ENCODE measurements at places on chromosomes 3 and 15.

GRCh38 chr3:9079676-9080075, 116.4 kb upstream of the RAD18 start:
- no peak for DNase-seq

GRCh38 chr15:47987908-47988532, 132.8 kb upstream of the SLC24A5 start:
- no peak for DNase-seq

- DNase-seq: no peak
Observed at GRCh38 chr3:140128217-140128616, 193.2 kb downstream of the CLSTN2 start.

GRCh38 chr15:72182673-72183072, 14.9 kb downstream of the GRAMD2A start:
- no peak for DNase-seq

GRCh38 chr3:164024786-164025185, 1053.5 kb downstream of the SI start:
- DNase-seq: no peak

DNA sequence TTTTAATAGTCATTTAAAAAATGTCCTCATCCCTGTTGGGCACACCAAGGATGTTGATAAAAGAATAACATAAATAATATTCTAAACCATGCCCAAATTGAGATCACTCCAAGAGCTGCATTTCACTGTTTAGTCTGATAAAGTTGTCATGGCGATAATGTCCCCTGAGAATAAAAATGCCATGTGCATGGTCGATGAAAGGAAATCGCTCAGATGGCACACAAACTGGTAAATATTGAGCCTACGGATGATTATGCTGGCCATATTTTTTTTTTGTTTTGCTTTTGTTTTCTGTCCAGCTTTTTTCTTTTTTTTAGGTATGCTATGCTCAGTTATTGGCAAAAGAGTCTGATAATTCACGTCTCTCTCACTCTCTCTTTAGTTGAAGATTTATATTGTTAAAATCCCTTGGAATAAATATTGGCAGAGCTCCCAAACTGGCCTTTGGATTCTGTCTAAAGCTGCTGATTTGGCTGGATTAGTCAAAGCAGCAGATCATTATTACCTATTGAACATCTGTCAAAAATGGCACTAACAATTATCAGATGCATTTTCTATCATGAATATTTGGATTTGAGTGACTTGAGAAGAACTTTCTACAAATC, 643.8 kb downstream of the SQOR start:
- no peak for DNase-seq

DNA sequence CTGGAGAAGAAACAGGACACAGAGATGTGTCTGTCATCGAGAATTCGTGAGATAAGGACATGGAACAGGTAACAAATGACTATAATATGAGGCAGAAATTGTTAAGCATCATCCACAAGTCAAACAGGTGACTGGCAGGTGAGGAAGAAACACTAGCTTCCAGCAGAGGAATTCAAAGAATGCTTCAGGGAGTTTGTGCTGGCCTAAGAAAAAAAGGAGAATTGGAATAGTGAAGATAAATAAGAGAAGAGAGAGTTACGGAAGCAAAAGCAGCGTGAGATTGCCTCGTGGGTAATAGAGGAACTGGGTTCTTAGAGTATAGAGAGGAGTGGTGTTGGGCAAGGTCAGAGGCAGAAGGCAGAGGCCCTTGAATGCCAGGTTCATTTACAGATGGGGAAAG, 22.9 kb upstream of the FGF12 start:
- DNase-seq: no peak

GRCh38 chr3:119990888-119991287, 103.4 kb downstream of the GSK3B start:
- DNase-seq: no peak

- DNase-seq: no peak
Observed at GRCh38 chr3:186110975-186111974, 2.4 kb upstream of the ETV5 start.

DNA sequence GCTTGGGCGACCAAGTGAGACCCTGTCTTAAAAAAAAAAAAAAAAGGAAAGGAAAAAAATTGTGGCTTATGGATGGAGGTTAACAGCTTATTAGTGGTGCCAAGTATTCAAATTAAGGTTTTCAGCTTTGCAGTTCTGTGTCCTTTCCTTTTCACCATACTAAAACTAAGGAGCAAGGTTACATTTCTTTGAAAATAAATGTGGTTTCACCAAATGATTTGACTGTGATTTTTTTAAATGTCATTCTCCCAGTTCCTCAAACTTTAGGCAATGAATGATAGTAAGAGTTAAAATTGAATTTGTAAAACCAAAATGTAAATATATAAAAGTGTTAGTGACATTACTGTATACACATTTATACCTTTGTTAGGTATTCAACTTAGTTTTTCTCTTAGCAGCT, 9.6 kb downstream of the CHRNA5 start:
- DNase-seq: no peak

GRCh38 chr3:191378142-191378812, 48.0 kb upstream of the UTS2B start:
- no peak for DNase-seq

DNA sequence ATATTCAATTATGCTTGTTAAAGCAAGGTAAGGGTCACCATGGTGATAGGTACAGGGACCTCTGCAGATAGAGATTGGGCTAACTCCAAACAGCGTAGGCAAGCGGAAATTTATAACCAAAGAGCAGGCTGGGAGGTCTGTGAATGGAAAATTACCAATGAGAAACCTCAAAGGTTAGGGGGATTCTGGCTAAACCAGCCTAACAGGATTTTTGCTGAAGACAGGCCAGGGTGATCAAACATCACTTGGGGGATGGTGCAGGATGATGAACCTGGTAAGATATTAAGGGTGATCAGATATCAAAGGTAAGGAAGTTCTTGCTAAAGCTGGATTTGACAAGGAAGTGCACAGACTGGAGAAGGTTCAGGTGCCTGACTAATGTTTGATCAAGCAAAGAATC, 35.3 kb upstream of the SNRPN start:
- DNase-seq: no peak

- DNase-seq: no peak
Observed at GRCh38 chr3:195253923-195254432, 17.0 kb downstream of the XXYLT1 start.

DNA sequence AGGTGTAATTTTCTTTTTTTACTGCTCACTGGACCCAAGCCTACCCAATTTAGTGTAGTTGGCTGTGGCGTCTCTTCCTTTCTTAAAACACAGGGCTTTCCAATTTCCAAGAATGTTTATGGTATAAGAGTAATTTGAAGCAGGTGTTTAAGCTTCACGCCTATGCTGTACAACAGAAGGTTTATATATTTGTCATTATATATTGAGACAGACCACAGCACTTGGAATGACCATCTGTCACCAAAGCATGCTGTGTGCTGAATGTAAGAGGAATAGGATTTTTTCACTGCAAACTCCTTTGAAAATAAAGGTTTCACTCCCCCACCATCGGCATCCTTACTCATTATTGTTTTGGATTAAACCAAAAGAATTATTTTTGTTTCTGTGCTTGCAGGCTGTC, 325.7 kb downstream of the OTOL1 start:
- DNase-seq: no peak

DNA sequence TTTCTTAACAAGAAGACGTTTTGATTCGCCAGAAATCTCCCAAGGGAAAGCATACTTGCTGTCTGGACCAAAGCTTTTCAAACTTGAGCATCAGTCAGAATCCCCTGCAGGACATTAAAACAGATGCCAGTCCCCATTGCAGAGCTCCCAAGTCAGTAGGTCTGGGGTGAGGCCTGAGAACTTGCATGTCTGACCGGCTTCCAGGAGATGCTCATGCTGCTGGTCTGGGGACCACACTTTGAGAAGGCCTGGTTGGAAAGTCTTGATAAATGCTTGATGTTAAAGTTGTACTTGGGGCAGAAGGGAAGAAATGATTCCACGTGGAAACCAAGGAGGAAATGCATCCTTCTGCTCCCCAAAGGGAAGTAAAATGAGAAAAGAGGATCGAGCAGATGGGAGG, 24.3 kb upstream of the CAV3 start:
- DNase-seq: no peak

- no peak for DNase-seq
Observed at GRCh38 chr15:47998619-47999019, 122.2 kb upstream of the SLC24A5 start.

DNA sequence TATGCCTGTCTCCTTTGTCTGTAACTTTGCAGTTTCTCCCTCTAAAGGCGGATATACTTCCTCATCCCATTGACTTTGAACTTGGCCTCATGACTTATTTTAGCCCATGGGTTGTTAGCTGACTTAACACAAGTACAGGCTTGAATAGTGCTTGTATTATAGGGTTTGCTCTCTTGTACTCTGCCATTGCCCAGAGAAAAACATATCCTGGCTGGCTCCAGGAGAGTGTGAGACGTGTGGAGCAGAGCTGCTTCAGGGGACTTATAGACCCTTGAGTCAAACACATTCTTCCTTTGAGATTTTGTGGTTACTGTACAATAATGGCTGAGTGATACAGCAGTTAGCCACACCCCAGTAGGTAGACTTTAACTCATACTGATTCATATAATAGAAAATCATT, 124.0 kb downstream of the RAP2B start:
- no peak for DNase-seq

GRCh38 chr3:89234620-89235019, 127.2 kb downstream of the EPHA3 start:
- no peak for DNase-seq

DNA sequence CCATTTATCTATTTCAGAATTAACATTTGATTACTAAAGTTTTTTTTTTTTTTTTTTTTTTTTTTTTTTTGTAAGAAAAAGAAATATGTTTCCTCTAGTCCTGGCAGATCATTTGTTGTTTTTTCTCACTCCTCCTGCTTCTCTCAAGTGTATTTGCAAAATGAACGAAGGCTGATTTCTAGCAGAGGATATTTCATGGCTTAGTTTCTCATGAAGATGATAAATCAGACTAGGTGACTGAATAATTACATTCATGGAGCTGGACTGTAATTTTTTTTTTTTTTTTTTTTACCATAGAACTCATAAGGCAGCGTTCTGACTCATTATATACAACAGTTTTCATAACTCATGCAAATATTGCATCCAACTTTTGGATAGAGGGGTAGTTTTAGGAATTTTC, 332.5 kb upstream of the SEMA6D start:
- DNase-seq: no peak

DNA sequence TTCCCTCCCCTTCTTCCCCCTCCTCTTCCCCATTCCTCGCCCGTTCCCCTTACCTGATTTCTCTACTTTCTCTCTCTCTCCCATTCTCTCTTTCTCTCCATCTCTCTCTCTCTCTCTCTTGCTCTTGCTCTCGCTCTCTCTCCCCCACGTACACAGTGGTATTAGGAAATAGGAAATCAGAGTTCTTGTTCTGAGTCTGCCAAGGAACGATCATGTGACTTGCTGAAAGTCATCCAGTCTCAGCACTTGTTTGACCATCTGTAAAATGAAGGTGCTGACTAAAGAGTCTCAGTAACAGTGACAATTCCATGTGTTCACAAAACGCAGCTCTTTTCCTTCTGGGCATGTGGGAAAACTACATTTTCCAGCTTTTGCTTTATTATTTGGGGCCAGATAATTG, 445.0 kb upstream of the TGFBR2 start:
- DNase-seq: no peak

DNA sequence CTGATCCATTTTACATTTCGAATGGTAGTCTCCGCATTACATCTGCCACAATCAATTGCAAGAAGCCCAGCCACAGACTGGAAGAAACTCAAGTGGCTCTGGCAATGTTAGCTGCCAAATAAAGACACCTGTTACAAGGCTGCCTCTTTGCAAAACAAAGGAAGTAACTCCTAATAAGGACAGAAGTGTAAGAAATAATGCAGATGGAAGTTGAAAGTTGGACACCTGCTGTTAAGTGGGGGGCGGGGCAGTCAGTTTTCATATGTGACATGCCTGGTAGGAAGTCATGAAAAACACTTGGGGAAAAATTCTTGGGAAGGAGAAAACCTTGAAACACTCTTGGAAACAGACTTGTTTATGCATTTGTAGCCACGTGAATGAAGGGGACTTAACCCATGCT, 54.1 kb upstream of the ATP2C1 start:
- DNase-seq: no peak

DNA sequence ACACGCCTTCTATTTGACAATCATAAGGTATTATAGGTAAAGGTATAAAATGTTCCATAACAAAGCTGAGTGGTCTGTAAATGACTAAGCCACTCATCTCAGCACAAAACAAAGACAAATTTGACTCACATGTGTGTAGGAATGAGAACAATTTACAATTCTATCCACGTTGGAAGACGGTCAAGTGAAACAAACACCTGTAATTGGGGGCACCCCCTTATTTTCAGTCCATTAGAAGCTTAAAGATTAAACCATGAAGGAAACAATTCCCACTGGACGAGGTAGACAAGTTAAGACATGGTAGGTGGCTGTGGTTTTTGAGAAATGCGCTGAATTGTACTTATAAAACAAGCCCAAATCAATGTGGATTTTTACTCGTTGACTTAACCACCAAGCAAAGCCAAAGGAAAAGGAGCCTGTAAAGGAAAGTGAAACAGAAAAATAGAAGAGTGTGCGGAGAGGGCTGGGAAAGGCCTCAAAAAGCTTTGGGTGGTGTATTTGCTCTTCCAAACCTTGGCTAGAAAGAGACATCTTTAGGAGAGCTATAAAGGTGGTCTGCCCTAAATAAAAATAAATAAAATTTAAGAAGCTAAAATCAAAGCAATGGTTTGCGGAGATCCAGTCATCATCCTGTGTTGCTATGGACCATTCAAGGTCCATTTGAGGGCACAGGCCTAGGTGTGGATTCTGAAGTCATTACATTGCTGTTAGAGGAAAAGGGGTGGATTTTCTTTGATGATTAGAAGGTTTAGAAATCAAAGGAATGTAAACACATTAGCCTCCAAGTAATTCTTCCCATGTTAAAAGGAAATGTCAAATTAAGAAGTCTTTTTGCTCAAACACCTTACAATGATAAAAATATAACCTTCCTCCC, 135.0 kb downstream of the TFG start:
- DNase-seq: no peak

- no peak for DNase-seq
Observed at GRCh38 chr15:95105229-95105628, 873.9 kb downstream of the MCTP2 start.
